Activated T-helper 17 cell treated with anti-CD3 and anti-CD28 coated beads, Interleukin-2, amount 50 U/mL, for 72 hours (primary cell): ENCODE measurements at places on chromosomes 7 and 10.
A peak's percentile ranks its signal among the peaks of the same experiment; 100 is the strongest.

DNA sequence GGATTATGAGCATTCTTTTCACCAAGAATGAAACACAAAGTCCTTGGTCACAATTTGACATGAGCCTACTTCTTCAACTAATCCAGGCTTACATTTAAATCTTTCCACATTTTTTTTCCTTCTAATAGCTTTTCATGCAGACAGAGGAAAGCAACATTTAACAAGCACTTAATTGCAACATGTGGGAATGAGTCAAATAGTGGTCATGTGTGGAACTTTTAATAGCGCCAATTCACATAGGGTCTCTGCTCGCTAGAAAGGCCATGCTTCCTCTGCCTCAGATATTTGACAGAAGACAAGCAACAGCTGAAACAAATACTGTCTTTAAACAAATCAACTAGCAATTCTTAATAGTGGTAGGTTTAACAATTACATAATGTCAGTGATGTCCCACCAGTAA lies 285.9 kb upstream of the ETV1 start:
- ATAC-seq = no peak

GRCh38 chr10:30466445-30466844 lies 32.5 kb downstream of the MAP3K8 start:
- ATAC-seq = no peak

GRCh38 chr10:26650406-26650805 lies 47.1 kb upstream of the PDSS1 start:
- ATAC-seq = no peak

- peak; percentile 31 for ATAC-seq
Measured at GRCh38 chr7:35701287-35701900, 6.5 kb upstream of the HERPUD2 start.

DNA sequence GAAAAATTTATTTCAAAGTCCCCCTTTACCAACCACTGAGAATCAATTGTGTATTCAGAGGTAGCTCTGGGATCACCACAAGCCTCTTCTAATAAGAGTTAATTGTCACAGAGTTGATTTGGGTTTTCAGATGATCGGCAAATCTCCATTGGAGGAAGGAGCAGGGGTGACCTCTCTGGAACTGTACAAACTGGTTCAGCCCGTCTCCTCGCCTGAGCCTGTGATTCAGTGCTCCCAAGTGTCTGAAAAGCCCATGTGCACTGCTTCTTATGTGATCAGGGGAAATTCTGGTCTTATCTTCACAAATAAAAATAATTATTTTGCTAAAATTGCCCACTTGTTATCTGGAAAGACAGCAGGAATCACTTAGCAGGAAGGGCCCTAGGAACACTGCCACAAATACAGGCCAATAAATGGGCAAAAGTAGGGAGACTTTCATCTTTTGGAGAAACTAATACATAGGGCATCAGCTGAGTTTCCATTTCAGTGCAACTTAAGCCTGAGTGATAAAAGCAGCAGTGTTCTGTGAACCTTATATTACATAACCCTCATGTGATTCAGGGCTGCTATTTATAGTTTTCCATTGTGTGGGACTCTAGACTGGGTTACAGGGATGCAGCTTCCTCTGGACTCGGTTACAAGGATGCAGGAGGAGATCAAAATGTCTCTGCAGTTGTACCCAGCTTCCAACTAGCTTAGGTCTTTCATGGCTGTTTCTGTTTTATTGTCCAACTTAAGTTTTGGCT lies 32.3 kb downstream of the CDK1 start:
- ATAC-seq = no peak

- ATAC-seq = no peak
Measured at GRCh38 chr10:71237843-71238623, 25.7 kb downstream of the UNC5B start.

DNA sequence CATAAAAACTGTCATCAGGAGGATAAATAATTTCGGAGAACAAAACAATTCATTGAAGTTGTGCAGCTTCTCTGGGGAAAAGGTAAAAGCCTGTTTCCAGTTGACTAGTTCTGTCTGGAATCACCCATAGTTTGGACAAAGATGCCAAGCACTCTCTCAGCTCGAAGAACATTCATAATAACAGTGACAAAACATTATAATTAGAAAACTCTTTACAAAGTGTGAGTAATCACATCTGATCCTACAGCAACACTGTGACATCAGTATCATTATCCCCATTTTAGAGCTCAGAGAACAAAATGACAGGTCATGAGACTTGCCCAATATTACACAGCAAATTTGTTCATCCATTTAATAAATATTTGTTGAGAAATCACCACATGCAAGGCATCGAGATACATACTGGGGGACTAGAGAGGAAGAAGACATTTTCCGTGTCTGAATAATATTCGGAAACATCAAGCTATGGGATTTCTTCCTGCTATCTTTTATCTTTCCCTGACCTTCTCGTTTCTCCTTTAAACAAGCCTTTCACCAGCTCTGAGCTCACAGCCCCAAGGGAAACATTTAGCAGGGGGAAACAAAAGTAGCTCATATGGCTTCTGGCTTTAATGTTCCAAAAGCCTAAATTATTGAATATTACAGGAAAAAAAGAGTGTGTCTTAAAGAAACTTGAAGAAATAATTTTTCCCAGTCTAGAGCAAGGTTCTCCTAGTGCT lies 123.3 kb upstream of the GHITM start:
- ATAC-seq = no peak

DNA sequence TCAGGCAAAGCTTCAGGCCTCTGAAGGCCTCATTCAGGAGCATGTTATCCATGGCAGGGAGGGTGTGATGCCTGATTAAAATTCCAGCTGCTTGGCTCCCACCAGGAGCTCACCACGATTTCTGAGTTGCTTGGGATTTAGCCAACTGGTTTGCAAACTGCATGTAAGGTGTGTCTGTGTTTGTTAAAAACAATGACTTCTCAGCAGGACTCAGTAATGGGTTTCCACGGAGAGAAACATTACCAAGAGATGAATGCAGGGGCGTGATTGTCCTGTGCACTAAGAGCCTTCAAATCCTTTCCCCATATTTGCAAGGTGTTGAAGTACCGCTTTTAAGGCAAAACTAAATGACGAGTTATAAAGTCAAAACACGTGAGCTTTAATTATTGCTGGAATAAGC lies 88.8 kb upstream of the BTBD16 start:
- no peak for ATAC-seq

- peak; percentile 70 for ATAC-seq
Measured at GRCh38 chr7:140903741-140904480, 20.8 kb downstream of the BRAF start.

DNA sequence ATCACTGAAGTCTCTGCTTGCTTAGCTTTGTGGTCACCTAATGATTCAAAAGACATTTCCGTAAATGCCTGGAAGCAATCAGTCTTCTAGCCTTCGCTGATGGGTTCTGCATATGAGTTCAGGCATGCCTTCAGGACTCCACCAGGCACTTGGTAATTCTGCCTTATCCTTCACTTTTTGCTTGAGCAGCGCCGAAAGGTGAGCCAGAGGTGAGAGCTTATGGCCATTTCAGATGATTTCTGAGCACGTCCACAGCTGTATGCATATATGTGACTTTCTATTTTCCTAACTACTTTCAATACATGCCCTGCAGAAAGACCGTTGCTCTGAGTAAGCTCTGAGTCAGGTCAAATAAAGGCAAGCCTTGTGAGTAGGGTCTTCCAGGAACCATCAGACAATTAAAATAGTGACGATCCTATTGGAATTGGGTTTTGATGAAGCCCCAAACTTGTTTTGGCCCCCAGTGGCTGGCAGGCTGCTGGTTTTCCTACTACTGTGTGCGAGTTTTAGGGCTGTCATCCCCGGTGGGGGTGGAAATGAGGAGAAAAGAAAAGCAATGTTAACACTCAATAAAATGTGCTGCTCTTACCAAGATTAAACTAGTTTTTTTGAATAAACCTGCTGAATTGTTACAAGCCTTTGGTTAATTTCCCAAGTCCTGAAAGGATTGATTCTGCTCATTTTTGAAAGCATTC lies 154.4 kb upstream of the AKR1E2 start:
- no peak for ATAC-seq

DNA sequence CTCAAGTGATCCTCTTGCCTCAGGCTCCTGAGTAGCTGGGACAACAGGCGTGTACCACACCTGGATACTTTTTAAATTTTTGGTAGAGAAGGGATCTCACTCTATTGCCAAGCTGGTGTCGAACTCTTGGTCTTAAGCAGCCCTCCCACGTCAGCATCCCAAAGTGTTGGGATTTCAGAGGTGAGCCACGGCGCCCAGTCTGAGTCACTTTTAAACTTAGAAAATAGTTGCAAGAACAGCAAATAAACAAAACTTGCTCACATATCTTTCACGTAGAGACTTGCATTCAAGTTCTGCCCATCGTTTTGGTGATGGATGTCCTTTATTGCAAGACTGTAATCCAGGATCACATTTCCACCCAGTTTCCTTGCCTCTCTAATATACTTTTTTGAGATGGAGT lies 16.6 kb downstream of the GTF2I start:
- ATAC-seq = no peak

DNA sequence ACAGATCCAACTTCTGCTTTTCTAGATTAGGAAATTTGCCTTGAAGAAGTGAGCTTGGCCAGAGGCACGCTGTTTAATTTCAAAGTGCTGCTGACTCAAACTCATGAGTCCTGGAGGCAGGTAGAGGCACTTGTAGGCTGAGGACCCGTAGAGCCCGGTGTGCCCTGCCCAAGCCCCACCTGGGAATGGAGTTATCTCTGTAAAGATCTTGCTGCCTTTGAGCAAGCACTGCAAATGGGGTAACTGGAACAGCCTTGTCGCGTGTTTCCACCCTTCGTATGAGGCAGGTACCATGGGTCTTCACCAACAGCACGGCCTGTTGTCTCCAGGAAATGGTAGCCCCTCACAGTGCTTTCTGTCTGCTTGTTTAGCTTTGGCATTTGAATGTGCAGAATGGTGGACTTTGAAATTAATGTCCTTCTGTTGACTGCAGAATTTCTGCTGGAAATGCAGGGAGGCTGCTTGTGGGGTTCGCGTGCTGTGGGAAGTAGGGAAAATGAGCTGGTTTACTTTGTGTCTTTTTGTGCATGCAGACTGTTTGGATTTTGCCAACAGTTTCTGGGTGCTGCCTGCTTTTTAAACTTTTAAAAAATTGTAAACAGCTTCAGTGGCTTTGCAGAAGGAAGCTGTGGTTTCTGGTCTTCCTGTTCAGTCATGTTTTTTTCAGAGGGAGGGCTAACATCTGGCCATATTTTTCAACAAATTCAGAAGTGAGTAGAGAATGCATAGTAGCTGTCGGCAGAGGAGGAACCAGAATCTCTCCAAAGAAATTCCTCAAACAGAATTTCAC lies 27.2 kb downstream of the CCM2 start:
- peak; percentile 50 for ATAC-seq

DNA sequence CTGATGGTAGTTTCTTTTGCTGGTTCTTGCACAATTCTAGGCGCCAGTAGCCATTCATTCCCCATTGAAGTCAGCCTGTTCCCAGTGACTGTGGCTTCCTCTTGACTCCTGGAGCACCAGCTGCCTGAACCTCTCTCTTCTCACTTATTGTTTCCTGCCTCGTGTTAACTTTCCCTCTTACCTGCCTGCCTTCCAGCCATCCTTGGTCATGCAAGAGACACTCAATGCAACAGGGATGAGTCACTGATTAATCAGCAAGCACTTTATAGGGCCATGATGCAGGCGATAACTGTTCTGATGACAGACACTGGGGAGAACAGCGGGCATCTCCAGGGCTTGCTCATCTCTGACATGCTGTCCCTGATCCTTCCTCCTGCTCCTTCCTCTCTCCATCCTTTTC lies 122.0 kb downstream of the PLCE1 start:
- no peak for ATAC-seq

- no peak for ATAC-seq
Measured at GRCh38 chr10:43698156-43698555, 49.5 kb upstream of the ZNF32 start.

DNA sequence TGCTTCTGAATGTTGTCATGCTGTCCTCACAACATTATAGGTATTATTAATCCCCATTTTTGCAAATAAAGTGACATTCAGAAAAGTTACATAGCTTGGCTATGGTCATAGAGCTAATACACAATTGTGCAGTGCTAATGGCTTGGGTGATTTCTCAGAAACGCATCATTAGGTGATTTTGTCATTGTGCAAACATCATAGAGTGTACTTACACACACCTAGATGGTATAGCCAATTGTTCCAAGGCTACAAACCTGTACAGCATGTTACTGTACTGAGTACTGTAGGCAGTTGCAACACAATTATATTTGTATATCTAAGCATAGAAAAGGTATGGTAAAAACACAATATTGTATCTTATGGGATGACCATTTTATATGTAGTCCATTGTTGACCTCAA lies 91.0 kb downstream of the BTAF1 start:
- ATAC-seq = no peak

- no peak for ATAC-seq
Measured at GRCh38 chr7:47885987-47886811, 62.1 kb downstream of the PKD1L1 start.

DNA sequence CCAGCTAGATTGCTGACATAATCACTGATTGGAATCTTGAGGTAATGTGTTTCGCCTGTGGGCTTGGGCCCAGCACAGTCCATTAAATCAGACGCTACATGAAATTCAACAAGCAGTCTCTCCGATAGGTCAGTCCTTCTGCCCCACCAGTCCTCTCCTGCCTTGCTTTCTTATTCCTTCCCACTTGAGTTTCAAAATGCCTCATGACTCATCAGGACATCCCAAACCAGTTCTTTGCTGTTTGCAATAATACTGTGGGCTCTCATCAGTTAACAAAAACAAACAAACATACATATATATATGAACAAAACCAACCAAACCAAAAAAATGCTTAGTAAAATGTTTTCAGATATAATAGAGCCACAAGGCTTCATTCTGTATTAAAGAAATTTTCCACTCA lies 599.0 kb downstream of the SORCS1 start:
- ATAC-seq = no peak

GRCh38 chr10:61832866-61833481 lies 68.5 kb upstream of the ARID5B start:
- no peak for ATAC-seq

GRCh38 chr7:126001349-126001748 lies 1071.7 kb upstream of the POT1 start:
- ATAC-seq = no peak

DNA sequence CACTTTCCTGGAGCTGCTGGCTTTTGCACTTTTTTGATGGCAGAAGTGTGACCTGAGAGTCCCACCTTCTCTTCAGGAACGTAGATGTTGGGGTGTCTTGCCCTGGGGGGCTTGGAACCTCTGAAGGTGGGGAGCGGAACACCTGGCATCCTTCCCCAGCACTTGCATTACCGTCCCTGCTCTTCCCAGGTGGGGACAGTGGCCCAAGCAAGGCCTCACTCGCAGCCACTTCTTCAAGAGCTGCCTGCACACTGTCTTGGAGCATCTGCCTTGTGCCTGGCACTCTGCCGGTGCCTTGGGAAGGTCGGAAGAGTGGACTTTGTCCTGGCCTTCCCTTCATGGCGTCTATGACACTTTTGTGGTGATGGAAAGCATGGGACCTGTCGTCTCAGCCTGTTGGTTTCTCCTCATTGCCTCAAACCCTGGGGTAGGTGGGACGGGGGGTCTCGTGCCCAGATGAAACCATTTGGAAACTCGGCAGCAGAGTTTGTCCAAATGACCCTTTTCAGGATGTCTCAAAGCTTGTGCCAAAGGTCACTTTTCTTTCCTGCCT lies 31.1 kb downstream of the PFKFB3 start:
- no peak for ATAC-seq

GRCh38 chr7:101479217-101479616 lies 116.5 kb downstream of the COL26A1 start:
- no peak for ATAC-seq

- ATAC-seq = no peak
Measured at GRCh38 chr7:31052841-31053601, 913 bp downstream of the ADCYAP1R1 start.

- no peak for ATAC-seq
Measured at GRCh38 chr7:23106823-23107663, 1.5 kb downstream of the KLHL7 start.

GRCh38 chr7:16564909-16565426 lies 38.3 kb downstream of the LRRC72 start:
- peak; percentile 43 for ATAC-seq

GRCh38 chr10:124307591-124307990 lies 111.1 kb downstream of the OAT start:
- no peak for ATAC-seq
